ENCODE measurements at places on chromosomes 4 and X. TPM values are rescaled to one million over a fixed set of nuclear protein-coding genes. Genes with fewer than 3 reads are reported as not detected.

The PLP1 gene
- not detected for total RNA-seq

The FMR1NB gene
- not detected for total RNA-seq

The MUC7 gene
- not detected for total RNA-seq

The CSAG2 gene
- total RNA-seq: not detected

The CCDC120 gene
- total RNA-seq: 0.61 TPM

The SLC6A14 gene
- not detected for total RNA-seq

The ARMCX5 gene
- total RNA-seq: 14.3 TPM

The RAB40A gene
- total RNA-seq: not detected

The UNC5C gene
- total RNA-seq: under 0.01 TPM

The SPATA4 gene
- not detected for total RNA-seq

The GRID2 gene
- total RNA-seq: not detected

The CSN1S1 gene
- total RNA-seq: 0.32 TPM

The GAGE12E gene
- not detected for total RNA-seq

The SATL1 gene
- not detected for total RNA-seq

The ERCC6L gene
- total RNA-seq: 4.2 TPM

The CTBP1 gene
- 219 TPM for total RNA-seq

The NAT8L gene
- 0.32 TPM for total RNA-seq

The ADH4 gene
- not detected for total RNA-seq

The NXF2 gene
- not detected for total RNA-seq

The APBB2 gene
- total RNA-seq: 134 TPM

The SLC9B1 gene
- total RNA-seq: 0.46 TPM

The NKX6-1 gene
- 0.15 TPM for total RNA-seq

The ADH1A gene
- not detected for total RNA-seq

The MAGEB3 gene
- total RNA-seq: not detected

The IGSF1 gene
- not detected for total RNA-seq

The ATOH1 gene
- not detected for total RNA-seq

The TEX28 gene
- total RNA-seq: not detected

The HDX gene
- 4.2 TPM for total RNA-seq

The ZFP92 gene
- 1.6 TPM for total RNA-seq
